ENCODE measurements at places on chromosomes 3 and 15. TPM values are rescaled to one million over a fixed set of nuclear protein-coding genes. Genes with fewer than 3 reads are reported as not detected.

DNA sequence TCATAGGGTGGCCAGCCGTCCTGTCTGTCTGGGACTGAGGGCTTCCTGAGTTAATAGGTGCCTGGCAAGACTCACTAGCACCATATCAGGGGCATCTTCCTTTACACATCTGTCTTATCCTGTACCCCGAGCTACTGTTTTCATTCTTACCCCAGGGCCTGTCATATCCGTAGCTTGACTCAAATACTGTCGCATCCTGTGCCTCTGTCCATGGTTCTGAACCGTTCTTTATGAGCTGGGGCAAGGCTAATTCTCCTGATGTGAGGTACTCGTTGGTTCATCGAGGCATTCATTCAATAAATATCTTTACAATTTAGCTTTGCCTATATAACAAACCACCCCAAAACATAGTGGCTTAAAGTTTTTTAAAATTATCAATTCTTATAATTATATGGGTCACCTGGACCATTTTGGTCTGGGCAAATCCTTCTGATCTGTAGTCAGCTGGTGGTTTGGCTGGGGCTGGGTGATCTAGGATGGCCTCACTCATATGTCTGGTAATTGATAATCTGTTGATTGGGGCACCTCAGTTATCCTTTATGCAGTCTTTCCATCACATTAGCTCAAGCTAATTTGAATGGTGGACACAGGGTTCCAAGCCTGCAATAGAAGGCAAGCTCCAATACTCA lies 121.2 kb downstream of the TLE3 start:
- DNase-seq, result peak; percentile 41

GRCh38 chr3:49513494-49514124 lies 40.7 kb upstream of the BSN start:
- no peak for DNase-seq

DNA sequence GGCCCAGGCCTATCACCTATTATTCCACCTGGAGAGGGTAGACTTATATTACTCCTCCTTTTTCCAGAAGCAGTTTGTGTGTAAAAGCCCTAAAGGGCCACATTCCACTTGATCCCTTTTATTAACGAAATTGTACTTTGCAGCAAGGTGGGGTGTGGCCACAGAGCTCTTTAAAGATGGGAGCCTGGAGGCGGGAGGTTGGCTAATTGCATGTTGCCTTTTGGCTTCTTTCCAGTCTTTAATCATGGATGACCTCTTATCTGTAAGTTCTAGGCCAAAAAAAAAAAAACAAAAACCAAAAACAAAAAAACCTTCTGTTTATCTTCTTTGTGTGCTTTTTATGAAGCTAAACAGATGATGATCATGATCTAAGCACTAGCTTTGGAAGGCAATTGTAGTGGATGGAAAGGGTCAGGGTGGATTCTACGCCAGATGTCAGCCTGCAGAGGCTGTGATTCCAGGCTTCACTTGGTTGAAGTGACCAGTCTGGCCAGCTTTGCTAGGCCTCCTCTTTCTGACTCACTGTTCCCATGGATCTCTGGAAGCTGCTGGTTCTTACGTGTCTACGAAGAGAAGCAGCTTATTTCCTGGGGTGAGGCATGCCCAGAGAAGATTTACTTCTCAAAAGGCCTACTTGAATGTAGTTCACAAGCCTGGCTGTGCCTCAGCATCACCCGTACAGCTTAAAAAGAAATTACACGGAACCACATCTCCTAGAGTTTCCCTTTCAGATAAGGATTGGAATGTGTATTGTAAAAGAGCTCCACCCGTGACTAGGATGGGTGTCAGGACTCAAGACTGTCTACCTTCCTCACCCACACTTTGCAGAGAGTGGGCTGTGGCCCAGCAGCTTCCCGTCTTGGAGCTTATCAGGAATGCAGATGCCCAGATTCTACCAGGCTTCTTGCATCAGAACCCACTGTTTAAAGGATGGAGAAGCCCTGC lies 330.9 kb upstream of the C2CD4B start:
- DNase-seq, result peak; percentile 94

Gene PRR20G
- not detected for total RNA-seq

Gene GAP43
- 0.36 TPM for total RNA-seq

Gene SLC9A9
- total RNA-seq, result 2.3 TPM

GRCh38 chr15:65841121-65841930 lies 28.0 kb upstream of the RAB11A start:
- peak; percentile 22 for DNase-seq
